Bronchial smooth muscle cell (primary cell): ENCODE measurements at places on chromosomes 5 and 9. TPM values are rescaled to one million over a fixed set of nuclear protein-coding genes. Genes with fewer than 3 reads are reported as not detected.

Gene CCDC180
- total RNA-seq = 3.2 and 5.2 TPM in 2 replicates

Gene CNTLN
- 8.4 and 13.9 TPM in 2 replicates for total RNA-seq

Gene IRX2
- total RNA-seq = 3.3 and 4.3 TPM in 2 replicates

Gene CD180
- not detected in 2 replicates for total RNA-seq

Gene IL3
- not detected in 2 replicates for total RNA-seq

Gene CAVIN4
- 0.79 and 1.6 TPM in 2 replicates for total RNA-seq

Gene KCNV2
- not detected in 2 replicates for total RNA-seq

Gene NIPAL4
- not detected in 2 replicates for total RNA-seq

Gene C9orf50
- total RNA-seq = under 0.01 TPM in 2 replicates

Gene PARP8
- total RNA-seq = 7.1 and 8.0 TPM in 2 replicates

Gene CBY3
- total RNA-seq = 0.16 TPM in 1 of 2 replicates, not detected in the other

Gene HAND1
- total RNA-seq = not detected in 2 replicates

Gene PRR16
- 1.6 and 5.2 TPM in 2 replicates for total RNA-seq
